B cell (primary cell): ENCODE measurements at places on chromosomes 12 and 14. TPM values are rescaled to one million over a fixed set of nuclear protein-coding genes. Genes with fewer than 3 reads are reported as not detected.

Gene BBOF1
- polyA plus RNA-seq: 0.49 and 0.89 TPM in 2 replicates

Gene PLEKHG3
- 0.25 and 0.63 TPM in 2 replicates for polyA plus RNA-seq

Gene KHNYN
- 74.4 and 111 TPM in 2 replicates for polyA plus RNA-seq

Gene ACOT6
- not detected in 2 replicates for polyA plus RNA-seq

Gene RFX4
- not detected in 2 replicates for polyA plus RNA-seq

Gene LRCOL1
- polyA plus RNA-seq: not detected in 2 replicates

Gene MOK
- polyA plus RNA-seq: 1.2 and 2.3 TPM in 2 replicates

Gene FERMT2
- 0.19 TPM in 1 of 2 replicates, not detected in the other for polyA plus RNA-seq

Gene SLC25A47
- polyA plus RNA-seq: not detected in 2 replicates

Gene KCNA5
- polyA plus RNA-seq: 0.72 and 0.91 TPM in 2 replicates

Gene CFAP251
- 0.22 and 0.97 TPM in 2 replicates for polyA plus RNA-seq

Gene MRPS35
- polyA plus RNA-seq: 11.1 and 17.4 TPM in 2 replicates

Gene FOXN4
- not detected in 2 replicates for polyA plus RNA-seq

Gene SDS
- polyA plus RNA-seq: 0.09 TPM in 1 of 2 replicates, not detected in the other

Gene GPR68
- 0.31 and 1.3 TPM in 2 replicates for polyA plus RNA-seq
